DMS53 (cell line): ENCODE measurements at places on chromosomes 4 and X.

GRCh38 chr4:10077483-10078335 lies 38.9 kb downstream of the WDR1 start:
- no peak for DNase-seq

DNA sequence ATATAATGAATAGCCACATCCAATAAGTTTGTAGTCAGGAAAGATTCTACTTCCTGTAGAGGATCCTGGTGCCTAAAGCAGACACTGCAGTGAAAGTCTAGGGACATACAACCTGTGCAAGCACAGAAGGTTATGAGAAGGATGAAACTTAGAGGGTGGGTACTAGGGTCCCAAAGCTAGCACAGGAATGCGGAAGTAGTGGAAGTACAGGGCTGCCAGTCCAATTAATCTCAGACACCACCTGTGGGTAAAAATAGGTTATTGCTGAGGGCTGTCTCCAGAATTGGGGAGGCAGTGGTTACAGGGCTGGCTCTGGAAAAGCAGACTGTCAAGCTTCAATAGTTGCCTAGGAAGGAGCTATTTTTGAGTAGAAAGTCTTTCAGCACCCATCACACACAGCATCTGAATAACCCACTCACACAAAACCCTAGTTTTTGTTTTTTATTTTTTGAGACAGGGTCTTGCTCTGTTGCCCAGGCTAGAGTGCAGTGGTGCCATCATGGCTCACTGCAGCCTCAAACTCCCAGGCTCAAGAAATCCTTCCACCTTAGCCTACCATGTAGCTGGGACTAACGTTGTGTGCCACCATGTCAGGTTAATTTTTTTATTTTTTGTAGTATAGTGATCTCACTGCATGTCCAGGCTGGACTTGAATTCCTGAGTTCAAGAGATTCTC lies 50.8 kb upstream of the ELF2 start:
- DNase-seq: peak; percentile 5

DNA sequence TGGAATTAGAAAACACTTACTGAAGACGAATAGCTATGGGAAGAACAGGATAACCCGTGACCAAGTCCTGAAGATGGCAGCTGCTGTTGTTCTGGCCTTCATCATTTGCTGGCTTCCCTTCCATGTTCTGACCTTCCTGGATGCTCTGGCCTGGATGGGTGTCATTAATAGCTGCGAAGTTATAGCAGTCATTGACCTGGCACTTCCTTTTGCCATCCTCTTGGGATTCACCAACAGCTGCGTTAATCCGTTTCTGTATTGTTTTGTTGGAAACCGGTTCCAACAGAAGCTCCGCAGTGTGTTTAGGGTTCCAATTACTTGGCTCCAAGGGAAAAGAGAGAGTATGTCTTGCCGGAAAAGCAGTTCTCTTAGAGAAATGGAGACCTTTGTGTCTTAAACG lies 2.4 kb downstream of the AGTR2 start:
- DNase-seq: no peak

DNA sequence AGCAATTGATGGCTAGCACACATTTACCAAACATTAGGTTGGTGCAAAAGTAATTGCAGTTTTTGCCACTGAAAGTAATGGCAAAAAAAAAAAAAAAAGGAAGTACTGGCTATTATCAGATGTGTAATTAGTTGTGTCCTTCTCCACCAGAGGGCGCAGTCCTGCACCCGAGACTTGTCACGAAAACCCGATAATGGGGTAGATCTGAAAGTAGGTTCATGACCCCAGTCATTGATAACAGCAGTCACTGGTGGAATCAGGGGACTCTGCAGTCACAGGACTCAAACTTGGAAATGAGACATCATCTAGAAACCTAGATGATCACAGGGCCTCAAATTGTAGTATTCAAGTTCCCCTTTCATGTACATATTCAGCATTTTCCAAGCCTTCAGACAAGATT lies 13.1 kb upstream of the ACOT9 start:
- peak; percentile 83 for DNase-seq

GRCh38 chrX:38803588-38804431 lies 2.6 kb downstream of the MID1IP1 start:
- peak; percentile 97 for DNase-seq

DNA sequence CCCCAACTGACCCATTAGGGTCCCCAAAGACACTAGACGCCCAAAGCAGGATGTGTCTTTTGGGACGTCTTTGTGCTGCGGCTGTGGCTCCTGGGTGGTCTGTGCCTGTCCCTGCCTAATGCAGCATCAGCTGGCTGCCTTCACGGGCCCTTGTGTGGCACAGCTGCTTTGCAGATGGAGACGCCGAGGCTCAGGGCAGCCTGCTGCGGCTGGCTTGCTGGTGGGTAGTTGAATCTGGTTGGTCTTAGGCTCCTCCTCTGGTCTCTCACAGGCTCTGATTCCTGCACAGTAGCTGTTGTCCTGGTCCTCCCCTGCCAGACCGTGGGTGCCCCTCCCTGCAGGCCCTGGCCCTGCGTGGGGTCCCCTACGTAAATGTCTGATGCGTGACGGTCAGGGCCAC lies 8.1 kb downstream of the CPZ start:
- no peak for DNase-seq

DNA sequence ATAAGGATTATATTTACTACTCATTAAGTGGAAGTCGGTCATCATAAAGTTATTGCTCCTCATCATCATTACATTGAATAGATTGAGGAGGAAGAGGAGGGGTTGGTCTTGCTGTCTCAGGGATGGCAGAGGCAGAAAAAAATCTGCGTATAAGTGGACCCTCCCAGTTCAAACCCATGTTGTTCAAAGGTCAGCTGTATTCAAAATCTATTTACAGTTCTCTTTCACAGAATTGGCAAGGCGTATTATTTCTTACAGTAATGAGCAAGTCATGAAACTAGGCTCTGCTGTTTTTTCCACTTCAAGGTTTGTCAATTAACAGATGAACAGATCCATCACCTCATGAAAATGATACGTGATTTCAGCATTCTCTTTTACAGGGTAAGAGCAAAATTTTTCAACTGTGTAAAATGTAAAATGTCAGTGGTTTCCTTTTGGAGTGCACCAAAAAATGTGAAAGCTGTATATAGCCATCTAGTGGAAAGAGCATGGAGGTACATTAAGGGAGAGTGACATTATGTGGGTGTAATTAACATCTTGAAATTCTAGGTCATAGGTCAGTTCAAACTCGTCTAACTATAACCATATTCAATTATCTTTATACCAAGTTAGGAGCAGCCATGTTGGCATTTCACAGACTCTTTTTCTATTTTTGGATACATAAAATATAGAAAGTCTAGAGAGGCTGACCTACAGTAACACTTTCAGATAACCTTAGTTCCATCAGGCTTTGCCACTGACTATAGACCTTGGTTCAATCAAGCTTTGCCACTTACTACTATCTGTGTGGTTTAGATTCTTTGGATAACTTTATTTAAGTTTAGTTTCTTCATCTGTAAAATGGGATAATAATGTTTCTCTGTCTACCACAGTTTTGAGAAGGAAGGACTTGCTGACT lies 30.1 kb downstream of the NEIL3 start:
- peak; percentile 40 for DNase-seq

DNA sequence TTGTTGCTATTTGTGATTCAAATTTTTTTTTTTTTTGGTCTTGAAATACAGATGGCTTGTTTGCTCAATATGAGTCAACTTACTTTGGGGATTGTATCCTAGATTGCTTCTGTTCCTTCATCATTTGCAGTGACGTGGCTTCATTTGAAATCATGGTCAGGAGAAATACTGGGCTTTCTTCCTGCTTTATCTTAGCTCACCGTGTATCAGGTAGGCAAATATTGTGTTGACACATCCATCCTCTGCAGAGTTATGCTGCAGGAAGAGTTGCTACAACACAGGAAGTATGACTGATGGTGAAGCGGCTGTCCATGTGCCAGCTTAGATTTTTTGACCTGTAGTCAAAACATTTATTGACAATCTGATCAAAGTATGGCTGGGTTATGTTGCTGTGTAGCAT lies 232.2 kb downstream of the C4orf33 start:
- DNase-seq: peak; percentile 77

DNA sequence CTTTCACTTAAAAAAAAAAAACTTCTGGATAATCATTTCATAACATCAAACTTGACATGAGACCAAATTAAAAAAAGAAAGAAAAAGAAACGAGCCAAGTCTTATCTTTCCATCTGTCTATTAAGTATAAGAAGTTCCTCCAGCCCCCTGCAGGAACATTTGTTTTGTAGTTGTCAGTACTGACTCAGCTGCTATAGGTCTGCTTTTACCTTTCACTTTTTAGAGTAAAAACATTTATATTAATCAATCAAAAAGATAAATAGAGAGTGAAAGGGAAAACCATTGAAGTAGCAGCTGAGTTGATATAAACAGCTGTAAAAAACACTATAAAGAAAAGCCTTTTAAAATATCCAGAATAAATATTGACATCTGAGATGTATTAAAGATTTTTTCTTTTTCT lies 46.1 kb downstream of the CCDC158 start:
- no peak for DNase-seq

- no peak for DNase-seq
These were observed 5.5 kb downstream of the MED14 start for GRCh38 chrX:40729598-40730584.

DNA sequence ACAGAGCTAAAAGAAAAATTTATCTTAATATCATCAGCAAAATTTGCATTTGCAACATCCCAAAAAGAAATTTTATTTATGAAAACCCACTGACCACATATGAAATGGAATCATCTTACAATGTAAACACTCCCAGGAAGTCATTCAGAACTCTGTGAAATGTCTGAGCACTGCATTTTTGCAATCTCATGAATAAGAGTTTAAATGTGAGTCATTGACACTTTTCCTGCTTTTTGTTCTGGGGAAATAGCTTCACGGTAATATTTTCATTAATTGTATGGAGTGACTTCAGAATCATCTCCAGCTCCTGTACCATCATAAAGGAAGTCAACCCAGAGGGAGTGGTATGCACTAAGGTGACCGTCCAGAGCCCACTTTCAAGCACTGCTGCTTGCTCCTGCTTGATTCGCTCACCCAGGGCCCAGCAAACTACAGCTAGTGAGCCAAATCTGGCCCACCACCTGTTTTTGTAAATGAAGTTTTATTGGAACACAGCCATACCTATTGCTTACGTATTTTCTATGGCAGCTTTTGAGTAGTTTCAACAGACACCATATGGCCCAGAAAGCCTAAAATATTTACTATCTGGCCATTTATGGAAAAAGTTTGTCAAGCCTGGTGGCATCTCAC lies 17.2 kb downstream of the EDNRA start:
- DNase-seq: peak; percentile 16

GRCh38 chr4:100981447-100982204 lies 365.7 kb downstream of the PPP3CA start:
- DNase-seq: no peak

DNA sequence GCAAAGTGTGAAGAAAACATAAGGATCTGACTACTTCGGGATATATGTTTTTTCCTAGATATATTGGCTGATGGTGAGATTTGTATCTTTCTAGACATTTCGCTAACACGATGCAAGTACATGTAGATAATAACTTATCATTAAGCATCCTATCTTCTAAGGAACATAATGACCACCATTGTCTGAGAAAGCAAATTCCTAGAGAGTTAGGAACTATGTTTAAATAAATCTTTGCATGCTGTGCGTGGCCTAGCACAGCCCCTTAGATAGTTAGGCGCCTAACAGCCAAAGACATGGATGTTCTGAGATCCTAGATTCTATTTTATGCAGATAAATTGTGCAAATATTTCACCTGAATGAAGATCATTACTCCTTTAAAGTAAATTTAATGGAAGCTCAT lies 3.0 kb downstream of the COL4A6 start:
- no peak for DNase-seq

- DNase-seq: no peak
These were observed 62.2 kb downstream of the FMR1NB start for GRCh38 chrX:148043271-148043855.

- DNase-seq: no peak
These were observed 54.0 kb downstream of the TBC1D9 start for GRCh38 chr4:140702096-140702757.

DNA sequence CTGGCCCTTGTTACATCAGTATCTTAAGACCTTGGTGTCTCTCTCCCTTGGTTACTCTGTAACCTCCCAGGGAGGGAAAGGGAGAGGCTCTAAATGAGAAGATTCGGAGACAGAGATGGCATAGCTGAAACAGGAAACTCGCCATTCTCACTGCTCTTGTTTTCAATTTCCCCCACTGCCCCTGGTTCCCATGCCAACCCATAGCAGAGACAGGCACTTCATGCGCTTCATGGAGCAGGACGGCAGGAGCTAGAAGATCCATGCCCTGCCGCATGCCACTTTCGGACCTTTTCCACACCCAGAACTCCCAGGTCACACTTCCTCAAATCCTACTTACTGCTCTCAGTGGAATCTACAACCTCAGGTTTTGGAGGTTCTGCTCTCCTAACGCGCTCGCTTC lies 3.1 kb downstream of the ZMYM3 start:
- no peak for DNase-seq

GRCh38 chr4:186651181-186651603 lies 72.5 kb downstream of the FAT1 start:
- peak; percentile 78 for DNase-seq

GRCh38 chr4:156884183-156884582 lies 87.4 kb downstream of the PDGFC start:
- no peak for DNase-seq

GRCh38 chr4:42489095-42489494 lies 91.8 kb downstream of the SHISA3 start:
- no peak for DNase-seq

DNA sequence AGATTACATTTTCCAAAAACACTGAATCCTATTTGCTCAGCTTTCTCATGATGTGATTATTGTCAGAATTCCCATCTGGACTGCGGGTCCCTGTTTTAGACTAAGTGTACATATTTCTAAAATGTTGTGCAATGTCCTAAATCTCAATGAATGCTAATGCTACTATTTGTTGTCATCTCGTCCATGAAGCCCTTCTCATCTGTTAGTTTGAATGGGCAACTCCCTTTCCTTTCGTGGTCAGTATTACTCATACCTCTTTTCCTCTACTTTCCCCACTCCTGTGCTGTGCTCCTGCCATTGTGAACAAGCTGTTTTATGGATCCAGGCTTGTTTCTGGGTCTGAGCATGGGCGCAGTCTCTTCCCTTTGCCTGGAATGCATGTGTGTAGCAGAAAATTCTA lies 91.0 kb downstream of the MID1 start:
- DNase-seq: no peak

- peak; percentile 86 for DNase-seq
These were observed 81.6 kb downstream of the SORBS2 start for GRCh38 chr4:185730387-185730786.
